ENCODE measurements at places on chromosomes 7 and 10.

DNA sequence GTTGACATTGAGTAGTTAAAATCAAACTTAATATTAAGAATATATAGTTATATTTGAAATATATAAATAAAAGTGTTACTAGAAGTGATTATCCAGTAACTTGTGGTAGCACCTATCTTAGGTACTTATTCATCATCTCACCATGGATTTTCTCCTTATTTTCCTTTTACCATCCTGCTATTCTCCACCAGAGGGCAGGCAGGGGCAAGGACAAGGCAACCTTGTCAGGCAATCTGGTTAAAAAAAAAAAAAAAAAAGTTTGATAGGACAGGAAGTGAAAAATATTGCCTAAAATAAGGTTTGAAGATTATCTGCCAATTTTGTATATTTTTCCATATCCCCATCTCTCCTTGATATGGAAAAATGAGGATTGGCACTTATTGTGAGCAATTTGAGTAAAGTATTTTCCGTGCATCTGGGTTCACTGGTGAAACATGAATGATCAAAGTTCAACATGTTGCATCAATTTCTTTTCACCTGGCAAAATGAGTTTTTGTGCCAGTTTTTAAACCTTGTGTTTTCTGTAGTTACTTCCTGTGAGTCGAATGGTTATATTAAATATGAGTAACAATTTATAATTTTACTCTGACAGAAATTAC, 256.7 kb downstream of the AGMO start:
- peak; percentile 36 for DNase-seq

DNA sequence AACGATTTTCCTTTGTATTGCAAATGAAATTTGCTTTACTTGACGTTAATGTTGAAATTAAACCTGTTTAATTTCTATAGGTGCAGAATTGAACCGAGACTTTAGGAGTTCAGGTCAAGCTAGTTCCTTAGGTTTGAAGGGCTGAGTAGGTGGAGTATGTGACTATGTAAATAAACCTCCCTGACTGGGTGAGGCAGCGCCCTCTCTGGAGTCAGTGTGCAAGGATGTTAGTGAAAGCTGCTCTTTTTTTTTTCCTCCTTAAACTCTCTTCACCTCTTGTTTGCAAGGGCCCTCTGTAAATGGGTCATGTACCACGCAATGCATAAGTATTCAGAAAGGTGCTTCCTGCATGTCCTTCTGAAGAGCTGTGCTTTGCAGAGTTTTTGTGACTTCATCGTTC, 33.8 kb downstream of the GALNT17 start:
- no peak for DNase-seq

GRCh38 chr7:152435384-152436110, at the start of gene KMT2C:
Gene KMT2C, minus strand, starts transcription at chr7:152436003. Its CDS starts 217 bp downstream, at chr7:152435786.
- DNase-seq = peak; percentile 92

GRCh38 chr7:65907501-65908198, 34.8 kb downstream of the VKORC1L1 start:
- no peak for DNase-seq

DNA sequence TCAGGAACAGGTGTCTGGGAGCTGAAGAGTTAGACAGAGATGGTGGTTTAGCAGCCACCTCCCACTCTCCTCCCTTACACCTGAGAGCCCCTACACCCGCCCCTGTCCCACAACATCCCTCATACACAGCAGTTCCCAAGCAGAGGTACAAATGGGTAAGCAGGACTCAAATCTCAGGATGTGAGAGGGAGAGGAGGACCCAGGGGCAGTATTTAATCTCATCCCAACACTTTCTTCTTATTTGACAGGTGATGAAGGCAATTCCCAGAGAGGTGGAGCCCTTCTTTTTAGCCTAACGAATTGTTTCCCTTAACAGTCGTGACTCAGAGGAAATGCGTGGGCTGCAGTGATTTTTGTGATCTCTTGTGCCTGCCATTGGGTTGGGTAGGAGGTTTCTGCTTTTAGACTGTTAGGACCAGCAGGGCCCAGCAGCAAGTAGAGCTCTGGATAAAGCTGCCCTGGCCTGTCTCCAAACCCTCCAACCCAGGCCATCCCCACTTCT, 191.3 kb downstream of the HECW1 start:
- no peak for DNase-seq

DNA sequence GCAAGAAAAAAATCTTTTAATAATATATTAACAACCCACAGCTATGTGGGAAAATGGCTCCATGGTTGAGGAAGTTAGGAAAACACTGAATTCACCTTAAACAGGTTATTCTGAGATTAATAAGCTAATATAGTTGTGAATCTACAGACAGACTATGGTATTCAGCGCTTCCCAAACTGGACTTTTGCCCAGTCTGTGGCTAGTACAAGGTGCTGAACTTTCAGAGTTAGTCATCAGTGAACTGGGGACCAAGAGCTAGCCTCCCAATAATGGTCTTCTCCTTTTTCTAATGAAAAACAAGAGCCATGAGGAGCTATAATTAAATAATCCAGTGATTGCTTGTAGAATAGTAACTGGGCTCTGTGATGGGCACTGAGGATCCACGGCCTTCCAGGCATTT, 65.3 kb downstream of the FRMPD2 start:
- DNase-seq = no peak
